Omental fat pad (tissue), 4 donors: ENCODE measurements at places on chromosomes 16 and 17. TPM values are rescaled to one million over a fixed set of nuclear protein-coding genes. Genes with fewer than 3 reads are reported as not detected.

KRT23 gene
- 4.3 TPM for total RNA-seq

- DNase-seq: no peak
Measured at GRCh38 chr17:3917391-3917931, 1.2 kb upstream of the P2RX1 start.

DNA sequence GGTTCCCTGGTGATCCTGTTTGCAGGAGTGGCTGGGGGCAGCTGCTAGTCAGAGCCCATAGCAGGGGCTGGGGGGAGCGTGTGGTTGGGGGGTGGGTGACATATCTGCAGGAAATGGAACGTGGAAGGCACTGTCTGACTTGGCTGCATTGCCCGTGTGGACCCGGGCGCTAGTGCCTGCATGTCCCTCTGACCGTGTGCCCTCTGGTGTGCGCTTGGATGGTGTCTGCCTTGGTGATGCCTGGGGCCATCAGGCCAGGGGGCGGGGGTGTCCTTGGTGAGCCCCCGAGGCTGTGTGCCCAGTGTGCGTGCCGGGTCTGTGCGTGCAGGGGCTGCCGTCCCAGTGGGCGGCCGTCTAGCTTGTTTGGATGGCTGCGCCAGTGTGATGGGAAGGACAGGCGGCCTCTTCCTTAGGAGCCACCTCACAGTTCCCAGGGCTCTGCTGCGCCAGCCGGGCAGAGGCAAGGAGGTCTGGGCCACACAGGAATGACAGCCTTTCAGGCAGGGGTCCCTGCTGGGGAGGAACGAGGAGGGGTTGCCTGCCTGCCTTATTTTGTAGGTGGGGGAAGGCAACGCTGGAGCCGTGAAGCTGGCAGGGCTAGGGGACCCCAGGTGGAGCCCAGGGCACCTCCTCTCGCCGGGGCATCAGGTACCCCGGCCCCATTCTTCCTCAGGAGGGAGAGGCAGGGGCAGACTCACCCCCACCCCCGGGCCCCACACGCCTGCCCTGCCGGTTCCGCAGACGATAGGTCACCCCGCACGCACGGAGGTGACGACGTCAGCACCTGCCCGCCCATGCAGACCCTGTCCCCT is 693 bp downstream of the NDRG4 start:
- DNase-seq: no peak

SLFN14 gene
- not detected for total RNA-seq

TEKT3 gene
- not detected for total RNA-seq

MYH1 gene
- 0.96 TPM for total RNA-seq

NPTX1 gene
- total RNA-seq: 0.96 TPM

TSPOAP1 gene
- 7.2 TPM for total RNA-seq

DNA sequence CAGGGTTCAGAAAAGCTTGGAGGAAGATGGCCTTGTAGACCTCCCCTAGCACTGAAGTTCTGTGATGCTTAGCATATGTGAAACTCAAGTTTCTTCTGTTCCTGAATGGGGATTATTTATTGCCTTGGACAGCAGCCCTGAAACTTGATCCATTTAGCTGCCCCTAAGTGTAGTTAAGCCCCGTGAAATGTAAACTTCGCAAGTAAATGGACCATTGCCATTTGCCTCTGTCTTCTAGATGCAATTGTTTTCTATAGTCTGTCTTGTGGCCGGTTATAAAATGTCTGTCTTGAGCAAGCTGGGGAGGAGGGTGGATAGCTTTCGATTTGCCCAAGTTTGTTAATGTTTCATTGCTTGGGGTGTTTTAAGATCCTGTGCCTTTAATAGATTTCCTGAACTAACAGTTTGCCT is 261.8 kb downstream of the CDH13 start:
- DNase-seq: no peak

CBLN1 gene
- 4.9 TPM for total RNA-seq

GRCh38 chr17:82892899-82893565 is 53.2 kb upstream of the ZNF750 start:
- no peak for DNase-seq

KRTAP9-4 gene
- total RNA-seq: not detected

GRCh38 chr16:79484237-79484636 is 116.3 kb downstream of the MAF start:
- no peak for DNase-seq

GRCh38 chr16:49399594-49400364 is 26.2 kb downstream of the C16orf78 start:
- DNase-seq: no peak

DNA sequence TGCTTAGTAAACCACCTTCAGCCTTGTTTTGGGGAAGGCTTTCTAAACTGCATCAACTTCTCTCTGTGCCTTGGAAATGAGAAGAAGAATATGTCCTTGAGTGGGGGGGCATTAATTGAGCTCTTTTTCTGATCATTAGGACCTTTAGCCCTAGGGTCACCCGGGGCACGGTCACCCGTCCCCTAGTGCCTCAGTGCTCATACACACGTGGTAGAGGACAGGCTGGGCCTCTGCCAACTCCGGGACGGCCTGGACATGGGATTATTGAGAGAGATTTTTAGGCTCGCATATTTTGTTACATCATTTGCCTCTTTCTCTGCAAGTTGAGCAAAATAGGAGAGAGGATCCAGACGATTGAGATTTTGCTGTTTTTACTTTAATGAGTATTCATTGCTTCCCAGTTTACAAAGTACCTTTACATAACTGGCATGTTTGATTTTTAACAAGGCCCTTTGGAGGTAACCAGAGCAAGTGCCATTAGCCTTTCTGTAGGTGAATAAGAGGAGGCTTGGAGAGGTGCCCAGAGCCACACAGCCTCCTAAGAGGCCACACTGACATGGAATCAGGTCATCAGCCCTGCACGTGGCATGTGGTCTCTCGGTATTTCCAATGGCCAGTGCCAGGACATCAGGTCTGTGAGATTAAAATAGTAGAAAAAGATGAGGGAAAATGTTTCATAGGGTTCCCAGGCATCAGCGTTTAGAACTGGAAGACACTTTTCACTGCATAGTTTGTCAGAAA is 11.1 kb downstream of the PMM2 start:
- no peak for DNase-seq

GRCh38 chr17:66466840-66467367 is 164.5 kb downstream of the PRKCA start:
- no peak for DNase-seq
